IMR-90 (cell line): ENCODE measurements at places on chromosomes 6 and 20. TPM values are rescaled to one million over a fixed set of nuclear protein-coding genes. Genes with fewer than 3 reads are reported as not detected.

Gene NEURL2
- total RNA-seq = 0.56 and 1.1 TPM in 2 replicates

Gene TOX2
- total RNA-seq = 1.1 and 1.3 TPM in 2 replicates

- no peak overlapping the region for H3K27ac ChIP-seq
- H3K4me3 ChIP-seq = no peak overlapping the region
- peaks cover 5% of the 10 kb centered on the region for H3K4me1 ChIP-seq
- no peak for DNase-seq
Measured at GRCh38 chr6:79668381-79668780, 37.3 kb downstream of the SH3BGRL2 start.

Gene ARID1B
- total RNA-seq = 14.5 and 22.8 TPM in 2 replicates

DNA sequence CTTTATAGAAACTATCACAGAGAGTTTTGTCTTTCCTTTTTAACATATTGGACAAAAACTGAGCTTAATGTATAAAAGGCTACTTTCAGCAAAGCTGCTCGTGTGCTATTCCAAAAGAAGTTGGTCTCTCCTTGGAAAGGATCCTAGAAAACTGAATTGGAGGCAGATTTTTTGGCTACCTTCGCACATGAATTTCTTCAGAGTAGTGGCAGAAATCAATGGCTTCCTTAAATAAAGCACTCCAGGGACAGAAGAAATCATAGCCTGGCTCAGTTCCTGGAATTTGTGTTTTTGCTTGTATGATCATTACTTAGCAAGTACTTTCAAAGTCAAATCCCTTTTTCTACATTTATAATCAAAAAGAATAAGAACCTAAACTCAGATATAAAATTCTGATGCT lies 780.3 kb downstream of the PHF3 start:
- no peak overlapping the region for H3K27ac ChIP-seq
- no peaks in the 10 kb centered on the region for H3K36me3 ChIP-seq
- no peak overlapping the region for H3K4me3 ChIP-seq
- H3K4me1 ChIP-seq = no peaks in the 10 kb centered on the region
- H3K27me3 ChIP-seq = no peaks in the 10 kb centered on the region

Gene MEI4
- total RNA-seq = not detected in 2 replicates

Gene SAYSD1
- 5.9 and 9.4 TPM in 2 replicates for total RNA-seq

- H3K27ac ChIP-seq = no peak overlapping the region
- H3K4me1 ChIP-seq = no peaks in the 10 kb centered on the region
- no peak for DNase-seq
- H3K27me3 ChIP-seq = peaks cover 56% of the 10 kb centered on the region
Measured at GRCh38 chr6:33857932-33858475, 54.2 kb upstream of the MLN start.

GRCh38 chr20:44850272-44850671 lies 35.2 kb upstream of the YWHAB start:
- no peak overlapping the region for H3K27ac ChIP-seq
- H3K36me3 ChIP-seq = no peaks in the 10 kb centered on the region
- H3K27me3 ChIP-seq = peaks cover 1% of the 10 kb centered on the region; the same call in 1 of the 2 replicates
- H3K4me1 ChIP-seq = no peaks in the 10 kb centered on the region

DNA sequence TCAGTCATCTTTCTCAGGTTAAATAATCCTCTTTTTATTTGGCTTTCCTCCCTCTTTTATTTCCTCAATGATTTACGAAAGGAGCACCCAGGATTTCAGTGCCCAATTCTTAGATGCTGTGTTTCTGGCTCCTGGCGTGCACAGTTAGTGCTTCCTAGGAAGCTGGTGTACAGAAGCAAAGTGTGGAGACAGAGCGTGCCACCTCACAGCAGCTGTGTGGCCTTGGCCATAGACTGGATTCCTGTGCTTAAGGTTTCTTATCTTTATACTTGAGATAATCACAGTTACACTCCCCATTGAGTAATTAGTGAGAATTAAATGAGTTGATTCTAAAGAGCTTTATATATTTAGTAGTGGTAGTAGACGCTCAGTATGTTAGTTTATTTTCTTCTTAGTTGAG lies 39.7 kb upstream of the GJA1 start:
- no peaks in the 10 kb centered on the region; the same call in 1 of the 2 replicates for H3K27me3 ChIP-seq
- H3K36me3 ChIP-seq = no peaks in the 10 kb centered on the region
- no peaks in the 10 kb centered on the region for H3K4me1 ChIP-seq

DNA sequence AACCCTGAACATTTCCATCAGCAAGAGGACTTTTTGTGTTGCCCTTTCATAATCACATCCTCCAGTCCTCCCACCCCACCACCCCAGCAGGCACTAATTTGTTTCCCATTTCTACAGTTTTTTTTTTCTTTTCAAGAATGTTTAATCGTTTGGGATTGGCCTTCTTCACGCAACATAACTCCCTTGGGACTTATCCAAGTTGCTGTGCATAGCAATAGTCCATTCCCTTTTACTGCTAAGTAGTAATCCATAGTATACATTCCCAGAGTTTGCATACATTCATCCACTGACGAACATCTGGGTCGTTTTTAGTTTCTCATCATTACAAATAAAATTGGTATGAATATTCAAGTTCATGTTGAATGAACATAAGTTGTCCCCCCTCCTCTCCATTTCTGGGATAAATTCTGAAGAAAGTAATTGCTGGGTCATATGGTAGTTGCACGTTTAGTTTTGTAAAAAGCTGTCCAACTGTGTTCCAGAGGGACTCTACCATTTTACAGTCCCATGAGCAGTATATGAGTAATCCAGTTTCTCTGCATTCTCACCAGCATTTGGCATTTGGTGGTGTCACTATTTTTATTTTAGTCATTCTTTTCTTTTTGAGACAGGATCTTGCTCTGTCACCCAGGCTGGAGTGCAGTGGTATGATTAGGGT lies 90.8 kb downstream of the DOK5 start:
- no peaks in the 10 kb centered on the region for H3K27me3 ChIP-seq
- no peak for DNase-seq
- H3K4me1 ChIP-seq = no peaks in the 10 kb centered on the region
- H3K4me3 ChIP-seq = no peak overlapping the region
- no peaks in the 10 kb centered on the region for H3K36me3 ChIP-seq
